ENCODE measurements at places on chromosomes 3 and 15. TPM values are rescaled to one million over a fixed set of nuclear protein-coding genes. Genes with fewer than 3 reads are reported as not detected.

DNA sequence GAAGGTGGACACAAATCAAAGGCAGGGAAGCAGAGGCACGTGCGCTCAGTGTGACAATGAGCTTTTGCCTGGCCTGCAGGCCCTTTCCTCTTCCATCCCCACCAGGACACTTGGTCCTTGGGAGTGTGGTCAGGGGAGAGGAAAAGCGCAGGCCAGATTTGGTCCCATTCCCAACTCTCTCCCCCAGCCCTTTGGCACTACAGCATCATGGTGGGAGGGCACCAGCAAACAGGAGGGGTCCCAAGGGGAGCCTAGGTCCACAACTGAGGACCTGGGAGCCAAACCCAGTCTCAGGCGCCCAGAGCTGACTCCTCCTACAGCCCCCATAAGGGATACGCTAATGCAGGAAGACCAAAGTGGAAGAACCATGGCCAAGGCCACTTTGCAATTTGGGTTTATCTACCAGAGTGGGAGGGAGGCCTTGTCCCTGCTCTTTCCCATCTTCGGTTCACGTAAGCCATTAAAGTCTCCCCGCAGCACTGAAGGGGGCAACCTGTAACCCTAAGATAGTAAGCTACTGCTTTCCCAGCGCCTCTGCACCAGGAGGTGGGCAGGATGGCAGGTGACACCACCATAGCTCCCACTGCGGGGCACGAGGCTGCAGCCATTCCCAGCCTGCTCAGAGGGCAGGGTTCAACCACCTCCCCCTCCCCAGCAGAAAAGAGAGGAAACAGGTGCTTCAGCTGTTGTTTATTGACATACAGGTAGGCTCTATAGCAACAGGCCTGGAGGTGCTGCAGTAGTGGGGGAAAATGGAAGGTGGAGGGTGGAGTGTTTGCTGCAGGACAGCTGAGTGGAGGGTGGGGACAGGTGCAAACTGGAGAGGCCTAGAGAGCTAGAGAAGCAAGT is 993 bp upstream of the GRAMD2A start:
- H3K4me3 ChIP-seq = no peak overlapping the region
- H3K36me3 ChIP-seq = peaks cover 6% of the 10 kb centered on the region
- peaks cover 13% of the 10 kb centered on the region for H3K27me3 ChIP-seq
- no peak overlapping the region for H3K27ac ChIP-seq
- DNase-seq = no peak
- peaks cover 17% of the 10 kb centered on the region for H3K4me1 ChIP-seq

DNA sequence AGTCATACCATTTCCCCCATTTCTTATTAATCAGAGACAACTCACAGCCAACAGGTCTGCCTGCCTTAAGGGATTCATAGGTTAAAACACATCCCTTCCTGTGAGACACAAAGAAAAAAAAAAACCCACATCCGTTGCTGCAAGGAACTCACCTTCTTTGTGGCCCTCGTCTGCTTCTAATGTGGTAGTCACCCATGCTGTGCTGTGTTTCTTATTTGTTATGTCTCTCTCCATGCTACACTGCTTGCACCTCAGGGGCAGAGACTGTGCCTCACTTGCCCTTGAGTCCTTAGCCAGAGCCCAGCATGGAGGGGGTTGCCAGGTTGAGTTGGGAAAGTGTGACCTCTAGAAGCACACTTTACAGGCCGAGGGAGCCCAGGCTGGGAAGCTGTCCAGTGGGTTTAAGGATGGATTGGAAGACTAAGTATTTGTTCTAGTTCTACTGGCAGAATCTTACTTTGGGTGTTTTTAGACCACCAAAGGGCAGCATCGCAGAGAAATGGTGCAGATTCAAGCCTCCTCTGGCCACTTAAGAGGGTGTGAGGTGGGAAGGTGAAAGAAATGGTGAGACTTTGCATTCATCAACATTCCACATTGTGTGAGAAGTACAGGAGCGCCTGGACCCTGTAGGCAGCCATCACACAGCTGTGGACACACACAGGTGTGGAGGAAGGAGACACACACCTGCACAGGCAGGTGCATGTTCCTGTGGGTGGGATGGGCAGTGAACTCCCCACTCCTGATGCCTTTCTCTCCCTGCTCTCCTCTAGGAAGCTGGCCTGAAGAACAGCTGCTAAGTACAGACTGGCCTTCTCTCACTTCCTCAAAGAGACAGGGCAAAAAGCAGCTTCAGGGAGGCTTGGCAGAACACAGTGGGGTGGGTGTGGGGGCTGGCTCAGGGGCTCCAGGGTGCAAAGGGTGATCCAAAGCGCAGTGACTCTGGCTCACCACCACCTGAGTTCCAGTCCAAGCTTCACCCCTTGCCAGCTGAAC is 48.8 kb downstream of the GLB1 start:
- peak overlapping the region; percentile 98 for H3K27ac ChIP-seq
- peaks cover 6% of the 10 kb centered on the region for H3K36me3 ChIP-seq
- no peak for DNase-seq
- H3K4me3 ChIP-seq = peak overlapping the region; percentile 88
- H3K4me1 ChIP-seq = peaks cover 58% of the 10 kb centered on the region

DNA sequence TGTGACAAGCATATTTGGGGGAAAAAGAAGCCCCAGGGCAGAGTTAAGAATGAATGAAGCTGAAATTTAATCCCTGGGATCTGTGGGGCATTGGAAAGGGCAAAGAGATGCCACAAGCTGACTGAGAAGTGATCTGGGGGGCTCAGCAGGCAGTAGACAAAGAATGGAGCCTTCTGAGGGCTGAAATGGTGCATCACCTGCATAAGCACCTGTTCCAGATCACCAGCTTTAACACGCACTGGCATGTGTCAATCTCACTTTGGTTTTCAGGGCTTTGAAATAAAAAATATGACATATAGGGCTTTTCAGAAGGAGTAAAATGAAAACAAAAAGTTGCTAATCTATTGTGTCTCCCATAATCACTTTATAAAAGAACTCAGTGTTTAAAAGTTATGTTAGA is 210.8 kb upstream of the ARHGEF26 start:
- no peak for DNase-seq
- H3K4me1 ChIP-seq = no peaks in the 10 kb centered on the region
- no peaks in the 10 kb centered on the region for H3K36me3 ChIP-seq
- H3K4me3 ChIP-seq = no peak overlapping the region

Gene SPINK8
- total RNA-seq = not detected
